ENCODE measurements at places on chromosomes 2 and 18.

DNA sequence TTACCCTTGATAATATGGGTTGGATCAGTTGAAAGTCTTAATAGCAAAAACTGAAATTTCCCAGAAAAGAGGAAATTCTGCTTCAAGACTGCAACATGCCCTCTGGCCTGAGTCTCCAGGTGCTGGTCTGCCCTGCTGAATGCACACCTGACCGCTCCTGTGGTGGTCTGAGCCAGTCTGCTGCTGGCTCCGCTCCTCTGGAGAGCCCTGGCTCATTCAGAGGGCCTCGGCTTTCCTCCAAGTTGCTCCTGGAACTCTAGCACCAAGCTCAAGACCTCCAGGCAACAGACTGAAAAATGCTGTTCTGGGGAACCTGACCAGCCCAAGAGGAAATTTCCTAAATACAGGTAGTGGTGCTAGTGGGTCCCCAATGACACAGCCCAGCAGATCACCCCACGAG is 64.8 kb downstream of the DIPK1C start:
- no peak for DNase-seq

GRCh38 chr2:28949617-28950305 is 31.3 kb upstream of the TOGARAM2 start:
- no peak for DNase-seq

- no peak for DNase-seq
Observed at GRCh38 chr2:63975437-63976124, 43.6 kb downstream of the VPS54 start.

- DNase-seq: no peak
Observed at GRCh38 chr18:3294435-3295080, 32.6 kb downstream of the MYL12B start.

DNA sequence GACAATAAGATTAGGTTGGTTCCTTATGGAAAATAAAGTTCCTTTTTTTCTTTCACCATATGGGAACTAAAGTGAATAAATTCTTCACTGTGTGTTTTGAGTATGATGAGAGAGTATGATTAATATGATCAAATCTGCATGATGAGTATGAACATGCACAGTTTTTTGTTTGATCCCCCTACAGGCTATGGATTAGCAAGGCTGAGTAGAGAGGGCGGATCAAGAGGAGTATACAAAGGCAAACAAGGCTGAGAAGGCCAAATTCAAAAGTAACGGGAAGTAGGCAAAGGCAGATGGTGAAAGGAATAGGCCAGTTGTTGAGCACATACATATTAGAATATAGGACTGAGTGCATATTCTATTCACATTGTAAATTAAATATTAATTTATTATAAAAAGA is 508.2 kb downstream of the LRRTM4 start:
- DNase-seq: no peak

DNA sequence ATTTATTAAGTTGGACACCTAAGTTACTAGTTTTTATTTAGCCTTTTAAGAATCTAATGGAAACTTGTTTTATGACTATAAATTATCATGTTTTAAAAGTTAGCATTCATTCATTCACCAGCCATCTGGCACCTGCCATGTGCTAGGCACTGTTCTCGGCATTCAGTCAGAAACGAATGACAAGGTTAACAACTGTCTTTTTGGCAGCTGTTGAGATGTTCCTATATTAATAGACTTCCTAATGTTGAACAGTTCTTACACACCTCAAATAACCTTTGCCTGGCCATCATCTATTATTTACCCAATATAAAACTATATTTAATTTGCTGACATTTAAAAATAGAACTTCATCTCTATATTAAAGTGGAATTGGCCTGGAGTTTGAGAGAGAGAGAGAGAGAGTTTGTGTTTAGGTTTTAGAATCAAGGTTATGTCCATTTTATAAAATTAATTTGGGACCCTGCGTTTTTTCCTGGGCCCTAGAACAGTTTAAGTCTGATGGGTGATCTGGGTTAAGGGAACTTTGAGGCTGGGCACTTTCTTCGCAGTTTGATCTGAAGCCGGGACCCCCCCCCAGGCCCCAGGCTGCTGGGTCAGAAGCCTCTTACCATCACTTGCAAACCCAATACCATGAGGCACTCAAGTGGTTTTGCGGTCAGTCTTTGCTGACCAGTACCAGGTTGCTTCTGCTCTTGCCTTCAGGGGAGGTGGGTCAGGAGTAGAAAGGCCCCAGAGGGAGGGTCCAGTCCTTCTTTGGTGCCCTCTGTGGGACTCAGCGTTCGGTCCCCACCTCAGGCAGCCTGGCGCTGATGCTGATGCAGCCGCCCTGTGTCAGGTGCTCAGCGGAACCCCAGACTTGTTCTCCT is 48.3 kb upstream of the ASB1 start:
- no peak for DNase-seq

DNA sequence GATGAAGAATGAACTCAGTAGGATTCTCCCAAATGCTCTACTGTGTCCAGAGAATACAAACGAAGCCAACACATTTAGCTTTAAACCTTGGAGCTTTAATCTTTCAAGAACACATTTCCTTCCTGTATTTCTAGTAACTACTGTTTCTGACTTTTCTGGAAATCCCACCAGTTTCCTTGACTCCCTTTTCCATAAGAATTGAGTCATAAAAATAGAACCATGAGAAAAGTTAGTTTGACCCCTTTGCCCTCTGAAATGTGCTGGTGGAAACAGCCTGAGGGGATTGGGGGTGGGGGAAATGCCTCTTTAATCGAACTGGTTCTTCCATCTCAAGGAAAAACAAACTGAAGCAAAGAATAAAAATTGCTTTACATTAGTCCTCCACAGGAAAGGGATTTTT is 123.9 kb downstream of the TMEM17 start:
- no peak for DNase-seq

DNA sequence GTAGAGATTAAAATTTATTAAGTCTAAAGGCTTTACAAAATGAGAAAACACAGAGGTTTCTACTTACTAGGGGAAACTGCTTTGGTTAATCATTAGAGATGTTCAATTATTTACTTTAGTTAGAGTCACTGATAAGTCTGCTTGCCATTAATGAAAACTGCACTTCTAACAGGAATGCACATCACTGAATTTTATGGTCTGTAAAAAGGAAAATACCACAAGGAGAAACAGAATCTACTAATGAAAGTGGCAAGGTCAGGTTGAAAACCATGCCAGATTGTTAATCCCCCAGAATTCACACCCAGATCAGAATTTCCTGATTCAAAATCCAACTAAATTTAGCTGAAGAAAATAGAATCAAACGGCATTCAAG is 90.5 kb upstream of the GRB14 start:
- no peak for DNase-seq

GRCh38 chr18:4405965-4406364 is 49.1 kb downstream of the DLGAP1 start:
- no peak for DNase-seq

Data from esophagus muscularis mucosa (tissue), 4 donors.